ENCODE measurements at places on chromosomes 2 and 18.
A peak's percentile ranks its signal among the peaks of the same experiment; 100 is the strongest.

- DNase-seq: no peak
These were observed 4.1 kb downstream of the LDAH start for GRCh38 chr2:20818820-20819219.

DNA sequence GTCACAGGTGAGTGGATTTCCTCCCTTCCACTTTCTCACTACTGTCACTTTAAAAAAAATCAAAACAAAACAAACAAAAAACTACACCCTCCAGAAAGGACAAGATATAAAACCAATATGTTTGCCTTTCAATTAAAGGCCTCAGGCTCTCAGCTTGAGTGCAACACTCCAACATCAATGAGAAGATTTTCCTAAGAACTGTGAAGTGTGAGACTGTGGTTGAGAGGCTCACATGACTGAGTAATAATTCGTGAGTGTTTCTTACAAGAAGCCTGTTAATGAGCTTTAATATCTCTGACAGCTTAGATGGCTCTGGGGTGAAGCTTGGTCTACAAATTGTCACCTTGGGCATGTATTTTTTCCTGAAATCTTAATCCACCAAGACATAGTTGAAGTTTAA lies 216.1 kb downstream of the ETAA1 start:
- no peak for DNase-seq

DNA sequence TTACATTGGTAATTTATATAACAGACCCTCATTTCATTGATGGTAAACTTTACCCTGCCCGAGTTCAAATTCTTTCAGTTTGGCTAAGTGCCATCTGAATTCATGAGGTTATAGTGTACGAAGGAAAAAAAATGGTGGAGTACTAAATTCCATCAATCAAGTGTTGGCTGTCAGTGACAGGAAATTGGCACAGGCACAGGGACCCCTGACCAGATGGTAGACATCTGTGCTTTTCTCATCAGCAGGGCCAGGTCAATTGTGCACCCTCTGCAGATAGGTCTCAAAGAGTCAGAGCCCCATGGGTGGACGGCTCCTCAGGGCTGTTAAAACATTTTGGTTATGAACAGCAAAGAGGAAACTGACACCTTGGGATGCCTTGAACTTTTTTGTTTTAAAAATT lies 439.2 kb downstream of the SETBP1 start:
- no peak for DNase-seq

GRCh38 chr2:43136011-43136799 lies 90.2 kb downstream of the ZFP36L2 start:
- DNase-seq: no peak

- peak; percentile 17 for DNase-seq
These were observed 25.5 kb downstream of the CHST10 start for GRCh38 chr2:100391735-100392515.

DNA sequence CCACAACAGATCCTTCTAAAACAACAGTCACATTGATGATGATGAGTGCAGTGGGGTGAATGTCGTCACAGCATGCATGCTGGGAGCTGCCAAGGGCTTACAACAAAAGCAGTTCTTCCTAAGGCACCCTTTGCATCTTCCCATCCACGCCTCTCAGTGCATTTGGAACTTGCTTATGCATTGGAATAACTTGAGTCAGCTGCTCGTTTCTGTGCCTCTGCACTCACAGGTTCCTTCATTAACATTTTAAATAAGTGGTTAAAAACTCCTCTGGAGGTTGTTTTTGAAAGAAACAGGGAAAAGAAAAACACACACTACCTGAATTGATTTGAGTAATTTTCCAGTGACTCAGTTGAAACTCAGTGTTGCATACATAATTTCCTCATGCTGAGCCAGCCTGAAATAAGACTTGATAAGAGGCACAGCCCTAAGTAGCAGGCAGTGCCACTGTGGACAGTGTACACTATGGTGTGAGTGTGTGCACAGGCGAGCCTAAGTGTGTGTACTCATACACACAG lies 46.8 kb upstream of the TRIM43B start:
- DNase-seq: no peak

- no peak for DNase-seq
These were observed 20.0 kb downstream of the ID2 start for GRCh38 chr2:8701681-8702379.

- DNase-seq: no peak
These were observed 4.2 kb upstream of the UPP2 start for GRCh38 chr2:158097481-158097880.

GRCh38 chr18:49030692-49031443 lies 80.1 kb upstream of the SMAD7 start:
- no peak for DNase-seq

GRCh38 chr2:130389358-130389757 lies 33.5 kb downstream of the PTPN18 start:
- DNase-seq: no peak

DNA sequence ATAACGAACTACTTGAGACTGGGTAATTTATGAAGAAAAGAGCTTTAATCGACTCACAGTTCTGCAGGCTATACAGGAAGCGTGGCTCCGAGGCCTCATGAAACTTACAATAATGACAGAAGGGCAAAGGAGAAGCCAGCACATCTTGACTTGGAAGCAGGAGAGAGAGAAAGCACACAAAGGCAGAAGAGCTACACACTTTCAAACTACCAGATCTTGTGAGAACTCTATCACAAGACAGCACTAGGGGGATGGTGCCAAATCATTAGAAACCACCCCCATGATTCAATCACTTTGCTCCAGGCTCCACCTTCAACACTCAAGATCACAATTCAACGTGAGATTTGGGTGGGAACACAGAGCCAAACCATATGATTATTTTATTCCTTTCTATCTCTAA lies 655.9 kb upstream of the SYT4 start:
- no peak for DNase-seq

- peak; percentile 71 for DNase-seq
These were observed 121.9 kb downstream of the TMEM18 start for GRCh38 chr2:555164-555922.

DNA sequence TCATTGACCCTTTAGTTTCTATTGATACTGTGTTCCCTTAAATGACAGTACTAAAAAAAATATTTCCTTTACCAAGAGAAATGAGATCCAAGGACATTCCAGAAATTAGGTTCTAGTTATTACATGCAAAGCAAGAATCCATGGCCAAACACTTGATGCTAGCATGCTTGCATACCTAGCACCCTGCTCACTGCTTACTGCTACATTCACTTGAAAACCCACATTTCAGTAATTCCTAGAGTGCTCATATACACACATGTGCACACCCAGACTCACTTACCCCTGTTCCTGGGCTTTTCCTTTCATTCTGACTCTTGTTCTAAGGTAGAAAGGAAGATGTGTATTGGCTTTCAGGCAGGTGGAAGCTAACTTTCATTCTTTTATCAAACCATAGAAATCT lies 395.9 kb downstream of the THSD7B start:
- no peak for DNase-seq

DNA sequence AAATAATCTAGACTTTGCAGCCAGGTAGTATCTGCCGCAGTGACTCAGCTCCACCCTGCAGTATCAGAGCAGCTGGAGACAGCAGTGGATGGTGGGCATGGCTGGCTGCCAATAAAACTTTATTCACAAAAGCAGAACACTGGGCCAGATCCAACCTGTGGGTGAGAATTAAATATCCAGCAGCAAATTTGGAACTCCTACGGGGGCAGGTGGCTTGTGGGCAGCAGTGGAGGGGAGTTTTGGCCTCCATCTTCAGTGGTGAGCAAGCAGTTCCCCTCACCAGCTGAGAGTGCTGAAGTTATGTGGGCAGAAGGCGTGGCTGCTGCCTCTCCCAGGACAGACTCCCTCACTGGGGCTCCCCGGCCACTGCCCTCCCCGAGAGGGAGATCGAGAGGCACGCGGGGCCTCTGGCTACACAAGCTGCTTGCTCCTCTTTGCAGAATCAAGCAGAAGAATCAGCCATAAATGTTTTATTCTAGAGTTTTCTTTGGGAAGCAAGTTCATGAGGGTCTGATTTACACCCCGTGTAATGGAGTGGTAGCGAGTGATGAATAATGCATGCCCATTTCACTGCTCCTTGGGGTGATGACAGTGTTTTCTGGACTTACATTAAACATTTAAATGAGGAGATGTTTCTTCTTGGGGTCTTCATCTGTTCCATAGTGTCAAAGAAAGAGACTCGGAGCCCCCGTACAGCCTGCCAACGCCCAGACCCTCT lies 204.3 kb downstream of the SEPTIN10 start:
- DNase-seq: no peak

GRCh38 chr2:48205137-48205798 lies 299.0 kb upstream of the FBXO11 start:
- DNase-seq: no peak

DNA sequence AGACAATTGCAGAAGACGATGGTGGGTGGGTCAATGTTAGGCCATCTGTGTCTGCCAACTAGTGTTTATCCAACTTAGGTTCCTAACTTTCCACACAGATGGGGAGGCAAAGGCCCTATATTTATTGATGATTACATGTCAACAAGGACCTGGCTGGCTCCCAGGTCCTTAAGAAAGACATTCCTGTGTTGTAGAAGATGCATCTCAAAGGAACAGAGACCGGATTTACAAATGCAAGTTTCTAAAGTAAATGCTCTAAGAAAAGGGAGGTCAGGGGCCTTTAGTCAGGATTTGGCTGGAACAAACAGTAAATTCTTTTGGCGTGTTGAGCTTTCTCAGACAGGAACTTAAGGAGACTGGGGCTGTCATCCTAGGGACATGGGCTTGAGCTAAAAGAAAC lies 175.0 kb downstream of the SH3BP4 start:
- DNase-seq: no peak

GRCh38 chr2:118847762-118848172 lies 319 bp upstream of the EN1 start:
- DNase-seq: peak; percentile 27

DNA sequence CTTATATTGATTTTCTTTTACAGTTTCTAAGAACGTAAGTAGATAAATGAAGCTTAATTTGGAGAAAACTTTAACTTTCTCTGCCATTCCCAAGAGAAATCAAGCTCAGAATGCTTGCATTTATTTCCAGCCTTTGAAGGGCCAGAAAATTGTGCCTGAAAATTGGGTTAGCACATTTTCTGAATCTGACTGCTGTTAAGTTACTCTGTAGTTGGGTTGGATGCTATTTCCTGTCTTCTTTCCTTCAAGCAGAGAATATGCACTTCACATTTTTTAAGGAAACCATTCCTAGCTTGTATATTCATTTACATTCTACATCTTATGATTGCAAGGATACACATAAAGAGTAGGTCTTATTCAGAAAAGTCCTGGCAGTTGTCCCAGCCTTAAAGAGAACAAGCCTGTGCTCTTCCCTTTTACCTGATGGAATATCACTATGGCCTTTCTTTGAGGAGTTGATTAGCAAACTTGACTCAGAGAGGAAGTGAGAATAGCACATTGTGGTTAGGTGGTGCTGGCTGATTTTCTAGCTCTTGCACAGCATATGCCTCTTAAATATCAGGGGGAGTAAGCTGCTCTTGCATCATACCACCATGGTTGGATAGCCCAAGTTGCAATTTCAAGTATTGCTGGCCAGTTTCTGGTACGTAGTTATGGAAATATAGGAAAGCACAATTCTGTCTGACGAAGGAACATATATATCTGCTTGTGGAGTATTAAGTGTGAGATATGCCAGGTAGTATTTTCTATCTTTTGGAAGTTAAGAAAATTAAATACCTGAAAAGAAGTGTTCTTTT lies 133.7 kb downstream of the COMMD1 start:
- no peak for DNase-seq

- no peak for DNase-seq
These were observed 44.0 kb upstream of the PPP1CB start for GRCh38 chr2:28707592-28707991.

- DNase-seq: no peak
These were observed 271.8 kb downstream of the GLI2 start for GRCh38 chr2:121007490-121007853.
